ENCODE measurements at places on chromosomes 6 and 20. TPM values are rescaled to one million over a fixed set of nuclear protein-coding genes. Genes with fewer than 3 reads are reported as not detected.

- peak; percentile 71 for DNase-seq
Measured at GRCh38 chr6:136036601-136037000, 185.1 kb downstream of the PDE7B start.

DNA sequence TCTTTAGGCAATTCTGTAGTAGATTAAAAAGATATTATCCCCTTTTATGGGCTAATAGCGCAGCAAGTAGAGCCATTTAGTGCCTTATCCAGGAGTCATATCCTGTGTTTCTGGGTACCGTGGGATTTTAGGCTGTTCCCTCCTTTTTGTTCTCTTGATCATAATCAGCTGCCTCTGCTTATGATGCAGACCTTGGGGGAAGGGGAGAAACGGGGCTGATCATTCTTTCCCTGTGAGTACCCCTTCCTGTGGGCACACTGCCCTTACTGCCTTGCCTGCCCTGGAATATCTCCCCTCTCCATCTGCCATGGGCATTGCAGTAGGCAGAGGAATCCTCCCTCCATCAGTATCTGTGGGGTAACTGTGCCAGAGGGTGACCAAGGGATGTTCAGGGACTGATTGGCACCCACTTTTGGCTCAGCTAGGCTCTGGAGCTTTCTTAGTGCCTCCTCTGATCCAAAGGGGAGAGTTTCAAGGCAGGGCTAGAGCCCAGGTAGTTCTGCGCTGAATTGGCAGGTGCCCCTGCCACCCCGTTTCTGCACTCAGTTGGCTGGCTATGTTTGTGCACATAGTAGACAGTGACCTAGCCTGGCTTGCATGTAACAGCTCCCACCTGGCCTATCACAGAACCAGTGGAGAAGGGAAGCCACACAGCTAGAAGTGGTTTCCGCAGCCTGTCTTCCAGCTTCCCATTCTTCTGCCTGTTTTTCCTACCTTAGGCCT lies 103.3 kb downstream of the FIG4 start:
- DNase-seq, result peak; percentile 83

The MYLK4 gene
- total RNA-seq, result 0.98 TPM

- no peak for DNase-seq
Measured at GRCh38 chr6:21104288-21104687, 489.3 kb upstream of the SOX4 start.

DNA sequence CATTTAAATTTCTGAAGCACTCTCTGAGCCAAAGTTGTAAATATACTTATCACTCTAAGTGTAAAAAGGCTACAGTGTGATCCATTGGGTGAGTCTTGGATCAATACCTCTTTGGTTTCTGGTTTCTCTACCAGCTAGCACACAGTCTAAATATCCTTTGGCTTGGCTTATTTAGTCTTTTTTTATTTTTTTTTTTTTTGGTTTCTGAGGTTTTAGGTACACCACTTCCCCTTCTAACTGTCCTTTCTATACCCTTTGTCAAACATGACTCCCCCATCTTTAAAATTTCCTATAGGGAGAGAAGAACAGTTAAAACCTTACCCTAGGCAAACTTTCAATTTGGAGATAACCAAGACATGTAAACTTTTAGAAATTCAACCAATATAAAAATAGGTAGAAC lies 379.0 kb downstream of the PHF3 start:
- DNase-seq, result no peak

DNA sequence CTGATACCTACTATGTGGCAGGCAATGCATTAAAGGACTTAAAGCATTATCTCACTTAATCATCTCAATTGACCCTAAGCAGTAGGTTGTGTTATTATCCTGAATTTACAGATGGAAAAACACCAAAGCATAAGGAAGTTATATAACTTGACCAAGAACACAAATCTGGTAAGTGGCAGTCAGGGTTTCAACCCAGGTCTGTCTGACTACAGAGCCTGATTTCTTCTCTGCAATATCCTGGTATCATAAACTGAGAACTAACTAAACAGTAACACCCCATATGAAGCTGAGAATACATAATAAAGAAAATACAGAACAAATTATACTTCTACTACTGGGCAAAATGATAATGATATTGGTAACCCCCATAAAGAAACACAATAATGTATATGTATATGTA lies 13.8 kb upstream of the DST start:
- no peak for DNase-seq

The CLPSL2 gene
- not detected for total RNA-seq
